ENCODE measurements at places on chromosomes 1 and 21.

- peak overlapping the region; percentile 86 for H3K27ac ChIP-seq
- DNase-seq, result no peak
- peak overlapping the region; percentile 68 for H3K4me3 ChIP-seq
- no peaks in the 10 kb centered on the region for H3K27me3 ChIP-seq
Measured at GRCh38 chr1:178341261-178341956, 155.4 kb downstream of the CLEC20A start.

- H3K4me1 ChIP-seq, result no peaks in the 10 kb centered on the region
- no peaks in the 10 kb centered on the region for H3K36me3 ChIP-seq
- peaks cover 15% of the 10 kb centered on the region for H3K27me3 ChIP-seq
- no peak overlapping the region for H3K27ac ChIP-seq
Measured at GRCh38 chr1:18013216-18013615, 94.4 kb upstream of the IGSF21 start.

GRCh38 chr1:162740755-162741154 lies 49.7 kb upstream of the HSD17B7 start:
- H3K27me3 ChIP-seq, result no peaks in the 10 kb centered on the region
- no peak overlapping the region for H3K4me3 ChIP-seq
- H3K36me3 ChIP-seq, result peaks cover 7% of the 10 kb centered on the region
- no peaks in the 10 kb centered on the region for H3K4me1 ChIP-seq

DNA sequence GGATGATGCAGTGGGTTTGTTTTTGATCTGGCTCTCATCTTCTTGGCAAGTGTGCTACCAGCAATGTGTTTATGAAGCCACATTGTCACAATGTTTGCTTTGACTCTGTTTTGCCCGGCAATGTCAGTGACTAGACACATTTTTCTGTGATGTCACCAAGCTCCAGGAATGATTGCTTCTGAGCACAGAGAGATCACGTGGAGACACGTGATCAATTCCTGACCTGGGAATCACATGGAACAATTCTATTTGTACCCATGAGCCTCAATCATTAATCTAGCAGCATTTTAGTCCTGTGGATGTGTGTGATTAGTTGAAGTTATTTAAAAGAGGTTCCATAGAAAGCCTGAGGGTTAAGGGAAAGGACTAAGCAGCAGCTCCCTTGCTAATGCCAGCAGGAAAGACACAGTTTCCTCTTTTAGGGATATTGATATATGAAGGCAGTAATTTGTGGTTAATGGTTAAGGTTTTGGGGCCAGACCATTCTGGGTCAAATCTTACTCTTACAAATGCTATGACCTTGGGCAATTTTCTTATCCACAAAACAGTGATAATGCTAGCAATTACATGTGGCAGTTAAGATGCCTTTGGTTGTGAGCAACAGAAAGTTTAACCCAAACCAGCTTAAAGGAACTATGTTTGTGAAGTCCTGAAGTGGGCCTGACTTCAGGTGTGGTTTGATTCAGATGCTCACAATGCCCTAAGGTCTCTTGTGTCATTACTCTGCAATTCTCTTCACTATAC lies 59.0 kb downstream of the FASLG start:
- no peaks in the 10 kb centered on the region for H3K36me3 ChIP-seq
- DNase-seq, result no peak
- no peaks in the 10 kb centered on the region for H3K27me3 ChIP-seq
- H3K27ac ChIP-seq, result no peak overlapping the region

GRCh38 chr21:29396951-29397455 lies 98.3 kb downstream of the BACH1 start:
- H3K27ac ChIP-seq, result no peak overlapping the region
- H3K36me3 ChIP-seq, result peaks cover 22% of the 10 kb centered on the region
- no peak for DNase-seq
- no peak overlapping the region for H3K4me3 ChIP-seq

- H3K27ac ChIP-seq, result no peak overlapping the region
- no peaks in the 10 kb centered on the region for H3K36me3 ChIP-seq
- H3K4me1 ChIP-seq, result no peaks in the 10 kb centered on the region
- no peak overlapping the region for H3K4me3 ChIP-seq
- no peaks in the 10 kb centered on the region for H3K27me3 ChIP-seq
Measured at GRCh38 chr1:78902641-78903040, 103.9 kb downstream of the ADGRL4 start.

GRCh38 chr1:91712981-91713841 lies 172.7 kb downstream of the TGFBR3 start:
- no peaks in the 10 kb centered on the region for H3K27me3 ChIP-seq
- no peak overlapping the region for H3K27ac ChIP-seq
- peaks cover 5% of the 10 kb centered on the region for H3K4me1 ChIP-seq
- no peak for DNase-seq
